ENCODE measurements at places on chromosomes 4 and X.
A peak's percentile ranks its signal among the peaks of the same experiment; 100 is the strongest.

DNA sequence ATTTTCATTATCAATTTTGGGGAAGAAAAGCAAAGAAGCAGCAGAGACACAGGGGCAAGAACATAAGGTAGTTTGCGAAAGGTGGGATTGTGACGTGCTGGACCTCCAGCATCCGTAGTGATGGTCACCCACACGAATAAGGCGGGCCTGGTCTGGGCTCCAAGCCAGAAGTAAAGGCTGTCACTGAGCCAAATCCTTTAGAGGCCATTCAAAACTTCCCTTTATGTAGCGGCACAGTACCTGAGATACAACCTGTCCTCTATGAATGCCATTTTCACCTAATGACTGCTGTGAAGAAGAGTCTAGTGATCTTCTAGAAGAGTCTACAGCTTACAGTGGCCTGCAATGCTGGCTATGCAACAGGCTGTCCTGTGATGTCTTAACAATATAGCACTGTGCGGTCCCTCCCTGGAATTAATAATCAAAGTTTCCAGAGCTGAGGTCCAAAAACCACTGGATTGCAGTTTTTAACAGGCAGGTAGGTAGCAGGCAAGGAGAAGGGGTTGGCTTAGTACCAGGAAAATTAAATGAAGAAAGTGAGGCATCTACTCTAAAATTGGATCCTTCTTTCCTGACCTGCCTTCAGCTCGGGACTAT is 56.2 kb downstream of the TRIML1 start:
- no peak for DNase-seq

- DNase-seq: no peak
These were observed 163.1 kb downstream of the EVC2 start for GRCh38 chr4:5545271-5545670.

DNA sequence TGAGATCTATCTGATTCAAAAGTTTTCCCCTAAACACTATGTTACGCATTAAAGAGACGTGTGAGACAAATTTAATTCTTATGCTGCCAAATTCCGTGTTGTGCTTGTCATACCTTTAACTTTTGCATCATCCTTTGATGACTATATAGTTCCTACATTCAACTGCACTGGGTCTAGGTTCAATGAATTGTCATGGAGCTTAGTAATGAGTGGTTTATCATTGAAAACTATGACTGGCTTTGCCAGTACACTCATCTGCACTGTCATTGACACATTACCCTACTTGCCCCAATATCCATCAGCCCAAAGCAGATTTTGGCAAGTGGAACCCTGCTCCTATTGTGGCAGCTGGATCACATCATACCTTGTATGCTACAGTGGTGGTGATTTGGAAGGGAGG is 882.9 kb upstream of the SLIT2 start:
- DNase-seq: no peak

DNA sequence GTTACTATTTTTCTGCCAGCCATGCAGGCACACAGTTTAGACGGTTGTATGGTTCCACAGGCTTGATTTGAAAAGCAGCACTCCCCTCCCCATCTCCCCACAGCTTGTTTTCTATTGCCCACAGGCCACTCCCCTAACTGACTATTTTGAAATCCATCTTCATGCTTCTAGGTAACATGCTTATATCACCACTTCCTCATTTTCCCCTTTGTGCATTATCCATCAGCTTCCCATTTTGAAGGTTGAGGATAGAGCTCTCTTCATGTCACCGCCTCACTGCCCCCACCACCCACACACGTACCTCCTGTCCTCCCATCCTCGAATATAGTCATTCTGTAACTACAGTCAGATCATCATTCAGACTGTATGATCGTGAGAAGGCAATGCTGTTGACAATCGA is 224.7 kb downstream of the MID1 start:
- no peak for DNase-seq

DNA sequence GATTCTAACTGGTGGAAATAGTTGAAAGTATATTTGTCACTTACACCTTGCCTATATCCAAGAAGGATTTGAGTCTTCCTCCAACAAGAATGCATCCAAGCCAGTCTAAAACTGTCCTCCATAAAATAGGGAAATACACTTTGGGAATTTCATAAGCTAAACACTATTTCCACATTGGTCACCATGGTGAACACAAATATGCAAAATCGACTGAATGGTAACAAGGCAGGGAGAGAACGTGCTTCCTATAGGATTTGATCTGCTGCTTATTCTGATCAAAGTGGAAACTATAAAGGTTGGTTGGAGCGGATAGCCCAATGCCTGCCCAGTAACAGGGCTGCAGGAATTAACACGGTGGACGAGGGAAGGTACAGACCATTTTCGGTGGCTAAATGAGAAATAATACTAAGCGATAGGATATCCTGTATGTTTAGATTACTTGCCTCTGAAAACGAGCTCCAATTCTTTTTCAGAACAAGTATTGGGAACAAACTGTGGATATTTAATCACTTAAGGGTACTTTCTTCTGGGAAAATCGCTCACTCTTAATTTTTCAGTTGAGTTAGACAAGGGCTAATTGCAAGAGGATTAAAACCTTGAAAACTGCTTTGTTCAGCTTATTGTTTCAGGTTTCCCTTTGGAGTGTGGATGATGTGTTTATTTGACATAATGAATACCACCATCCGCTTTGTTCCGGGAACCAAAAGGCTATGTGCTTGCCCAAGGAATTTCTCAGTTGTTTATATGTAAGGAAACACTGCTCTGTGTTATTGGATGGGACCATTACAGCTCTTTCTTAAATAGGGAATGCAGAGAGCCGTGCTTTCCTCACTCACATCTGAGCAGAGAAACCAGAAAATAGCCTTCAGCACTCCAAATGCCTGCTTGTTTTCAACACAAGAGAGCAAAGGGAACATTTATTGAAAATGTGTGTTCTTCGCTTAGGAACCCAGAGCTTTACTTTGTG is 194.4 kb downstream of the CBR4 start:
- DNase-seq: no peak

DNA sequence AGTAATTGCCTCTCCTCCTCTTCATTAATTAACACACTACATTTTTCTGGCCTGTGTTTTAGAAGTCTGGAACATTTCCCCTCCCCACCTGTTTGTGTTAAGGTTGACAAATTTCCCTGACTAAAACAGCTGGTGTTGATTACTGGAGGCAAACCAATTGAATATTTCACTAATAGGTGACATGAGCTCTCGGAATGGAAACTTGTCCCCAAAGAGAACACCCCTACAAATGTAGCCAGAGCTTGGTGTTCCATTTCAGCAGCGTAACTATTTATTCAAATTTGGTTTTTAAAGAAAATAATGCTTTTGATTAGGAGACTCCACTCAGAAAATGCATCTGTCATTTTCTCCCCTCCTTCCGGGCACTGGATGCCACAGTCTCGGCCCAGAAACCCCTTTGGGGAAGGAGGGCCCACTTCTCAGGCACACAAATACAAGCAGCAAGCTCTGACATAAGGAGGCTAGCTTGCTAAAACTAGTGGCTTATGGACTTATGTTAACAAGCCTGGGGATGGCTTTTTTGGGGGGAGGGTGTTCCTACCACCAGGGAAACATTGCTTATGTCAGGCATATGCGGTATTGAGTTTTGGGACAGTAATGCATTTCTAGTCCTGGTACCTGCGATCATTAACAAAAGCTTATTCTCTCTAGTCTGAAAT is 2.2 kb downstream of the RNF150 start:
- DNase-seq: no peak

- no peak for DNase-seq
These were observed 390.0 kb downstream of the GRXCR1 start for GRCh38 chr4:43282534-43282933.

DNA sequence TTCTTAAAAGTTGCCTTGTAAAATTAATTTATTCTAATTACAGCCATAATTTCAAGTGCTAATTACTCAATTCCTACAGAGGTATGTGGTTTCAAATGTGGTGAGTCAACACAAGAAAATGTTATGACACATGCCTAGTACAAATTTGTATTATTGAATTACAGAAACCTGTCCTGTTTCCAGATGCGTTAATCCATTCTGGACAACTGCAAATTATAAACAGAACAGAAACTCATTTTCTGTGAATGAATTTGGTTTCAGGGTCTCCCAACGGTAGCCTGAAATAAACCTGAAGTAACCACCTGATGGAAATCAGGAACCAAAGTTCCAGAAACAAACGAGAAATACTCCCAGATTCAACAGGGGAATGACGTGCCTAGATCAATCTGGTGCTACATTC is 328.6 kb upstream of the F9 start:
- no peak for DNase-seq

GRCh38 chrX:50430917-50431575 is 39.6 kb downstream of the DGKK start:
- no peak for DNase-seq

DNA sequence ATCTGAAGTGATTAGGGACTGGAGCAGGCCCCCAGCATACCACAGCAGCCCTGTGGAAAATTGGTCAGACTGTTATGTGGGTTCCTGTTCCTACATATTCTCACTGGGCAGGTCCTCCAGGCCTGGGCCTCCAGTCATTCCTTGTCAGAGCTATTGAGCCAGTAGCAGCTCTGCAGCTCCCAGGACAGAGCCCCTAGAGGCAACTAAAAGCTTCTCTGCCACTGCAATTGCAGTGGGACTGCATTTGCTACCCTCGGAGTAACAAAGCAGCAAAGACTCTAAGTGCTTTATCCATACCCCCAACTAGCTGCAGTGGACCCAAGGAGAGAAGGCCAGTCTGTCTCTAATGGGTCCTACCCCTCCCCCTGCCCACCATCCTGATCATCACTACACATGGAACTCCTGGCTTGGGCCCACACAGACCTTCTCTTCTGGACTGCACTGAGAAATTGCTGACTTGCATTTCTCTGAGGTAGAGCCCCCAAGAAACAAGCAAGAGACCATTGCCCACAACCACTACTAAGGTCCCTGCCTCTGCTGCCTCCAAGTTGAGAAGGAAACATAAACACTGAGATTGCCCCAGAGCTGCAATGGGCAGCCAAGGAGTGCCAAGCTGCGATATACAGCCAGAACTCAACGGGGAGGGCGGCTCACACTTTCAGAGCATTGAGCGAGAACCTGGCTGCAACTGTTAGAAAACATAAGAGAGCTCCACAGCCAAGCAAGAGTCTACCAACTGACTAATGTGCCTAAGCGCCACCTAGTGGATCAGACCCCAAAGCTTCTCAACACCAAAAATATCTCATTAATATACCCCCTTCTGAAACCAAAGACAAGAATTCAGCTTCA is 738.7 kb upstream of the NDST4 start:
- peak; percentile 56 for DNase-seq

DNA sequence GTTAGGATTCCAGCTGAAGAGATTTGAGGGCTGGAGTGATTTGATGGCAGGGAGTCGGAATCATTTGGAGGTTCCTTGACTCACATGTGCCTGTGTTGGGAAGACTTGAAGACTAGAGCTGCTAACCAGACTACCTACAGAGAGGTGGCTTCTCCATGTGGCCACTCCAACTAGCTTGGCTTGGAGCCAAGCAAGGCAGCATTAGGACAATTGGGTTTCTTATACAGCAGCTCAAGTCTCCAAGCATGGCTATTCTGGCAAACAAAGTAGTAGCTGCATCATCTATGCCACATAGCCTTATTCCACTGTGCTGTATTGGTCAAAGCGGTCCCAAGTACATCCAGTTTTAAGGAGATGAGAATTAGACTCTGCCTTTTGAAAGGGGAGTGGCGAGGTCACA is 171.7 kb upstream of the SLC4A4 start:
- no peak for DNase-seq

DNA sequence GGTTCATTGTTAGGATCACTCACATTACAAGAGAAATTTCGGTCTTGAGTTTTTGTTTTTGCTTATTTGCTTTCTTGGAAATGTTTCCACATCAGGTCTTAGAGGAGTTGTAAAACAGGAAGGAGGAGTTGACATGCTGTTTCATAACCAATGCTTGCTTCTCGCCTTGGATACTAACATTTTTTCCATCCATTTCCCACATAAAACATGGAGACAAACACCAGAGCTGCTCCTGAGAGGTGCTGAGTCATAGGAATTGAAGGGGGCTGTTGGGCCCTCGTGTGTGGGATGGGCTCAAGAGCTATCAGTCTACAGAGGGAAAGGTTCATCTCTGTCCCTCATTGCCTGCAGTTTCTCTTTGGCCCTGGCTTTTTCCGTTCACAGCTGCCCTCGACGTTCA is 29.9 kb downstream of the TBL1X start:
- no peak for DNase-seq

GRCh38 chr4:110705440-110705782 is 82.5 kb upstream of the PITX2 start:
- DNase-seq: no peak

- DNase-seq: no peak
These were observed 59.7 kb downstream of the TNIP2 start for GRCh38 chr4:2696423-2696822.

- DNase-seq: no peak
These were observed 40.9 kb downstream of the SEPTIN11 start for GRCh38 chr4:76990288-76991080.

- DNase-seq: no peak
These were observed 145.0 kb upstream of the LEF1 start for GRCh38 chr4:108313546-108314339.

GRCh38 chrX:155086202-155086840 is 15.0 kb downstream of the BRCC3 start:
- no peak for DNase-seq
